ENCODE measurements at places on chromosomes 5 and 9. TPM values are rescaled to one million over a fixed set of nuclear protein-coding genes. Genes with fewer than 3 reads are reported as not detected.

- DNase-seq, result no peak
These were observed 14.0 kb downstream of the COL27A1 start for GRCh38 chr9:114169029-114169951.

DNA sequence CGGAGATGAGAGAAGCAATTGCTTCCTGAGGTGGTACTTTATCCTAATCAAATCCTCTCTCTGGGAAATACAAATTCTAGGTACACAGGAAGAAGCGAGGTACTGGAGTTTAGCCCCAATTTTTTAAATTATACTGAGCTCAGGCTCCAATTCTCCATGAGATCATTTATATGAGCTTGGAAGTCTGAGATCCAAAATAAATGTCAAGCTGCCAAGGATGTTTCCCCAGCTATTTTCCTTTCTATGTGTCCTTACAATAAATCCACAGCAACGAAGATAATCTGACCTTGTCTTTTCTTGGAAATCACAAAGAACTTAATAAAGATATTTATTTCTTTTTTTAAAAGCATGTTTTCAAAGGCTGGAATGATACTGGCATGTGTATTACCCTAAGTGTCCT, 597.3 kb downstream of the GABRG2 start:
- DNase-seq, result no peak

DNA sequence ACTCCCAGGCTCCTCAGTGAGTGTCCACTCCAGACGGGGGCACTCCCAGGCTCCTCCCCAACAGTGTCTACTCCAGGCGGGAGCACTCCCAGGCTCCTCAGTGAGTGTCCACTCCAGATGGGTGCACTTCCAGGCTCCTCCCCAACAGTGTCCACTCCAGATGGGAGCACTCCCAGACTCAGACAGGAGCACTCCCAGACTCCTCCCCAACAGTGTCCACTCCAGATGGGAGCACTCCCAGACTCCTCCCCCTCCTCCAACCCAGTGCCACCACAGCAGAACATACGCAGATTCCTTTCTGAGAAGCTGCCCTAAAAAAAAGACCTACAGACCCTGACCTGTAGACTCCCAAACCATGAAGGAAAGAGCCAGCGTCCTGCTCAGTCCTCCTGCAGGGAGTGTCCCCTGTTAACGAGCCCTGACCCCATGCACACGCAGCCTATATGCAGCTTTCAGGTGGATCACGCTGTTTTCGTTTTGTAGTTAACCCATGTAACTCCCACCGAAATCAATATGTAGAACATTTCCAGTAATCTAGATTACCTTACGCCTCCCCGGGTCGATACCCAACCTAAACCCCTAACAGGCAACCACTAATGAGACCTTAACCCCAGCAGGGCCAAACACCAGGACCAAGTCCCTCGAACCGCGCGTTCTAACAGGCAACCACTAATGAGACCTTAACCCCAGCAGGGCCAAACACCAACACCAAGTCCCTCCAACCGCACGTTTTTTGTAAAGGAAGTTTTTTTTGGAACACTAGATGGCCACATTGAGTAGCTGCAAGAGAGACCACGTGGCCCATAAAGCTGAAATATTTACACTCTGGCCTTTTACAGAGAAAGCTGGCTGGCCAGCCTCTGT, 15.7 kb downstream of the PNPLA7 start:
- no peak for DNase-seq

DNA sequence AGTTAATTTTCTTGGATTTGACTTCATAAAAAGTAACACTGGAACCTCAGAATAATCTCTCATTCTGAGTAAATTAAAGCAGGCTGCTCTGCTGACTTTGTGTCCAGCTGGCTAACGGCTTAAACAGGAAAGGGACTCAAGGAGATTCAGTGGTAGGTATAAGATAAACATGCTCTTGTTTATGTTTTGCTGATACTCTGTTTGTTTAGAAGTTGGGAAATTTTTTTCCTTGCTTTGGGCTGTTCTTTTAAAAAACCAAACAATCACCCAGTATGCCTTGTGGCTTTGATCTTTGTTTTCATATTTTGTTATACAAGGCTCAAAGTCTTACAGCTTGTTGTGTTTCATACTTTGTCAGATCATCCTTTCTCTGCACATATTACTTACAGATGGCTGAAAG, 237.6 kb upstream of the RIOK2 start:
- no peak for DNase-seq

GRCh38 chr9:27645161-27645840, 72.0 kb upstream of the C9orf72 start:
- no peak for DNase-seq

GRCh38 chr9:16867576-16868311, 2.7 kb downstream of the BNC2 start:
- DNase-seq, result no peak

- DNase-seq, result no peak
These were observed 44.8 kb downstream of the ABCA1 start for GRCh38 chr9:104883169-104883568.

DNA sequence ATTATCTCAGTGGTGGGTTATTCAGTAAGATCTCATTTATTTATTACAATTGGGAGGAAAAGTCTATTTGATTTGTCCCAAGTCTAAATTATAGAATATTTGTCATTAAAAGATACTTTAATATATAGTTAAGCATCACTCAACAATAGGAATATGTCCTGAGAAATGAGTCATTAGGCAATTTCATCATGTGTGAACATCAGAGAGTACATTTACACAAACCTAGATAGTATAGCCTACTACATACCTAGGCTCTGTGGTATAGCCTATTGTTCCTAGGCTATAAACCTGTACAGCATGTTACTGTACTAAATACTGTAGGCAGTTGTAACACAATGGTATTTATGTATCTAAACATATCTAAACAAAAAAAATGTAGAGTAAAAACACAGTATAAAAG, 135.0 kb upstream of the RASA1 start:
- no peak for DNase-seq

- no peak for DNase-seq
These were observed 97.3 kb upstream of the ADAMTS16 start for GRCh38 chr5:5042806-5043205.

DNA sequence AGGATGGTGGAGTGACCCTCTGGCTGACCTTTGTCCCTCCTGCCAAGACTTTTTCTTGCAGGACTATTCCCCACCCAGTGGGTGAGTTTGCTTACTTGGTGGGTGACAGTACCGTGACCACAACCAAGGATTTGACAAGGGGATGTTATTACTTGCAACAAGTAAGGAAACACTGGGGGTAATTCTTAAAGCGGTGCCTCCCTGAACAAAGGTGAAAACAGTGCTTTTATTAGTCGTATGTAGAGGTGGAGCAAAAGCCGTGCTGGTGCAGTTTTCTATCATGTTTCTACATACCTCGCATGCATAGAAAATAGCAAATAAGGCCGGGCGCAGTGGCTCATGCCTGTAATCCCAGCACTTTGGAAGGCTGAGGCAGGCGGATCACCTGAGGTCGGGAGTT, 41.0 kb upstream of the KDM4C start:
- DNase-seq, result no peak

GRCh38 chr5:92353107-92354030, 970.3 kb upstream of the ARRDC3 start:
- DNase-seq, result no peak

GRCh38 chr5:93403141-93403928, 177.7 kb downstream of the NR2F1-AS1 start:
- no peak for DNase-seq

DNA sequence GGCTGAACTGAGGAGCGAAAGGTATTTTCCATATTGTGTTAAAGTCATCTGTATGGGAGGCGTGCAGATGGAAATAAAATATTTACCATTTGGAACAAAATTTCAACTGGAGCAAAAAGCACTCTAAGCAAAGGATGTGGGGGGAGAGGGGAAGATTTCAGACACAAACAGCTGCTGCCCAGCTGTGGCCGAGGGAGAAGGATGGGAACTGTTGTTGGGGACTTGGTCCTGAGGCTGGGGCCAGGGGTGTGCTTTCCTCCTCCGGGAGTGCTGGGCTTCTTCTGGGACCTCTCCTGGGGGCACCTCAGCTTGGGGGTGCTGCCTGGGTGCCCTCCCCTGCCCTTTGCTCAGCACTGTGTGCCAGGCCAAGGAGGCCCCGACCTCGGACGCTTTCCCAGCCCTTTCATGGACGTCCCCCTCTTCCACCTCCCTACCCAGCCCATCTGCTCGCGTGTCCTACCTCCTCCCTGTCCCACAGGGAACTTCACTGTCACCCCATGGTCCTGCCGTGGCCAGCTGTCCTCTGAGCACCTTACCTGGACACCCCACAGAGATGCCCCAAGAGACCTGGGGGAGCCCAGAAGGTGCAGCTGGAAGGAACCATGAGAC, 101.9 kb upstream of the COL5A1 start:
- no peak for DNase-seq

DNA sequence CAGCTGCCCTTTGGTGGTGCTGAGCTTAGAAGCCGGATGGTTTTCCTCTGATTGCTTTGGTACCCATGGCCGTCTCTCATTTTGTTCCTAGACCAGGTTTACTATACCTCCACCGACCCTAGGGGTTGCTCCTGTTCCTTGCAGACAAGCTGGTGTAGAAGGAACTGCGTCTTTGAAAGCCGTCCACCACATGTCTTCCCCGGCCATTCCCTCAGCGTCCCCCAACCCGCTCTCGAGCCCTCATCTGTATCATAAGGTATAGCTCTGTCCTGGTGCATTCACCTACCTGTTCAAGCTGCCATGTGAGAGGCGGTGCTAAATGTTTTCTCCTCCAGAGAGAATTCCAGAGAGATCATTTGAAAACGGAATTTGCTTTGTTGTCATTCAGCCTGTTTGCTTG, 39.5 kb downstream of the TENT4A start:
- no peak for DNase-seq

- DNase-seq, result peak; percentile 51
These were observed 65.3 kb downstream of the CSNK1A1 start for GRCh38 chr5:149485655-149486615.

DNA sequence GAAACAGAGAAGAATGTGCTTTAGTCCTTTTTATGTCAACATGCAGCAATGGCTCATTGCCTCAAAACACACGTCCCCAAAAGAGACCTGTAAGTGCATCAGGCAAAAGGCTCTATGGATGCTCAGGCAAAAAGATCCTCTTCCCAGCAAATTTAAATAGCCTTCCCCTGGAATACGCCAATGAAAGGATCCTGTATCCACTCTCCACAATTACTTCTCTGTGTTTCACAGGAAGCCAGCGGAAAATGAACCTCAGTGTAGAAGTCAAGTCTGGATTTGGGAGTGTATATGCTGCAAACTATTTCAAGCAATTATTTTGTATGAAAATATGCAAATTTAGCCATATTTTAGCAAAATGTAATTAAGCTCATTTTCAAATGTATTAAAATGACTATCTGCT, 217.9 kb downstream of the EPB41L4A start:
- no peak for DNase-seq

GRCh38 chr5:159340511-159340910, 10.2 kb upstream of the IL12B start:
- no peak for DNase-seq

- no peak for DNase-seq
These were observed 11.4 kb upstream of the DUSP1 start for GRCh38 chr5:172782169-172783039.

- no peak for DNase-seq
These were observed 10.0 kb downstream of the MTAP start for GRCh38 chr9:21812415-21812814.

- no peak for DNase-seq
These were observed 305.2 kb downstream of the EFNA5 start for GRCh38 chr5:107365320-107366109.

GRCh38 chr9:128818839-128819715, 777 bp downstream of the ENDOG start:
- DNase-seq, result no peak

DNA sequence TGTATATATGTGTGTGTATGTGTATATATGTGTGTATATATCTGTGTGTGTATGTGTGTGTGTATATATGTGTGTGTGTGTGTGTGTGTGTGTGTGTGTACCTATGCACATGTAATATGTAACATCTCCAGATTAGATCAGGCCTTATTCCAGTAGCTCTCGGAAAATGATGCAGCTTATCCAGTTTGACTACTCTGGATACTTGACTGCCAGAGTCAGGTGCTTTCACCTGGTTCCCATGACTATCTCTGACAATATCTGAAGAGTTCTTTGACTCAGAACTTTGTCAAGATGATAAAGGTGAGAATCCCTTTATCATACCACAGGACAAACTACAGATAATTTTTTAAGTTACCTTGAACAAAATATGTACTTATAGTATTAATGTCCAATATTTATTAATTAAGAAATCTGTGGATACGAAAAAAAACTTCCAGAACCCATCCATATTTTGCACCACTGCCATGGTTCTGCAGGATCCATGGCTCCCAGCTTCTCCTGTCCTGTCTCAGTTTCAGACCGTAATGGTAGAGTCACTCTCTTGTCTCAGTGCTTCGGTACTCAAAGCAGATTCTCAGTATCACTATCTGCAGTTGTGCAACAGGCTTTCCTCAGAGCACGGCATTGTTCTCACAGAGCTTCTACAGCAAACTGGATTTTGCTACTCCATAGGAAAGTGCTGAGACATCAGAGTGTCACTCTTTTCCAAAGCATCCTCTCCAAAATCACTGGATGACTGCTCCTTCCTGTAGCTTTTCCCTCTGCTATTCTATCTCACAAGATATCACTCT, 164.4 kb upstream of the SLC12A2 start:
- DNase-seq, result no peak

DNA sequence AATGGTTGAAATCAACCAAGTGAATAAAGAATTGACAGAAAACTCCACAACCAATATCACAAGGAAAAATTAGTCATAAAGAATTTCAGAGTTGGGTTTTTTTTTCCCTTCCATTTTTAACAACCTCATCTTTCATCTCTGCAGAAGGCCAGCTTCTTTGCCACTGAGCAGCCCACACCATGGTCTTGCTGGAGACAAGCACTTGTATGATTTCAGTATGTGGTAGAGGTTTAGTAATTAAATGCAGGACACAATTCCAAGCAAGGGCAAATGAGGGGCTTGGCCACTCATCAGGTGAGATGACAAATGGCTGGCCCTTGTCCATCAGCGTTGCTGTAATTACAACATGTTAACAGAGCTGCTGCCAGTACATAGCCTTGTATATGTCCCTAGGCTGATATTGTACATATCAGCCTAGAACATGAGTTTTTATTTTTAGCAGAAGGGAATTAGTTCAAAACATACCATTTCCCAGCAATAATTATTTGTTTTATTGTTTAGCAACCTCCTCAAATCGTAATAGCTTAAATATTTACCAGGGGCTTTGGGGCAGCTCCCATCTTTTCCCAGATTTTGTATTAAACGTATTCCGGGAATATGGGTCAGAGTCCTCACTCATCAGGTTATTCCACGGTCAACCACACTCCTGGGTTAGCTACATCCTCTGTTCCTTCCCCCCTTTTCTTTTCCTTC, 5.0 kb upstream of the C9 start:
- no peak for DNase-seq

The TSSK1B gene
- total RNA-seq, result not detected

The C5orf58 gene
- not detected for total RNA-seq

The TNC gene
- total RNA-seq, result 5.1 TPM

The NMUR2 gene
- total RNA-seq, result not detected

The IL13 gene
- total RNA-seq, result 0.24 TPM

The NCS1 gene
- total RNA-seq, result 2.5 TPM

The PDE6A gene
- not detected for total RNA-seq

The CYSRT1 gene
- 0.36 TPM for total RNA-seq

The ACTBL2 gene
- not detected for total RNA-seq

The OBP2B gene
- total RNA-seq, result not detected

The KIF3A gene
- total RNA-seq, result 4.7 TPM

The TCERG1 gene
- total RNA-seq, result 61.5 TPM
